NCI-H2171 (cell line): ENCODE measurements at places on chromosomes 16 and 17.
A peak's percentile ranks its signal among the peaks of the same experiment; 100 is the strongest.

DNA sequence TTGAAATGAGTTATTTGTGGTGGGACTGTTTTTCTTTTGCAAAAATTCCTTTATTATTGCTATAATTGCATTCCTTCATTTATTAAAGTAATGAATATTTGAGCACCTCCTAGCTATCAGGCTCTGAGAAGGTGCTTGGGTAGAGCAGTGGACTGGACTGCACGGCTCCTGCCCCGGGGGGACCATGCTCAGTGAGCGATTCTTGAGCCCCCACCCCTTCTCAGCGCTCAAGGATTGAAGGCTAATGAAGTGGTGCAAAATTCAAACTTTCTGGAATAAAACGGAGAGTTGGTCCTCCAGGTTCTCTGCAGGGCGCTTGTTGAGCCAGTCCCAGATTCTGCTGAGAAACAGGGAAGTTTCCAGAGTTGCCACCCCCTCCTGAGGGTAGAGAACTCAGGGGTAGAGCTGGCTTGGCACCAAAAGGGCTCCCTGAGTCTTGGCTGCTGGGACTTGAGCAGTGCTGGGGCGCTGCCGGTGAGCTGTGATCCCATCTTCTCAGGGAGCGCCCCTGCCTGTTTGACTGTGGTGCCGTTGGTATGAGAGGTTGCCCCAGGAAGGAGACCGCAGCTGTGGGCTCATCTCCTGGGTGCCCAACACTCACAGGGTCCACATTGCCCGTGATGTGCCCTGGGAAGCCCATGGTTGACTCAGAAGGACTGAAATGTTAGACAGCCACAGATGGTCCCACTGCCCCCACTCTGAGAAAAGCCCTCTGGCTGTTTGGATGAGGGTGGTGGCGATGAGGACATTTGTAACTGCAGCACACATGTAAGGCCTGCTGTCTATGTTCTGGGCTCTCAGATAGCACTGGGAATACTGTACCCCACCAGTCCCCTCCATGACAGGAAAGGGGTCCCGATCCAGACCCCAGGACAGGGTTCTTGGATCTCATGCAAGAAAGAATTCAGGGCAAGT is 20.0 kb downstream of the KSR1 start:
- DNase-seq, result no peak

- no peak for DNase-seq
These were observed 27.7 kb upstream of the CHMP6 start for GRCh38 chr17:80963812-80964543.

- no peak for DNase-seq
These were observed 17.0 kb downstream of the PRCD start for GRCh38 chr17:76556765-76557367.

GRCh38 chr16:83335076-83335475 is 472.7 kb upstream of the HSBP1 start:
- DNase-seq, result no peak

DNA sequence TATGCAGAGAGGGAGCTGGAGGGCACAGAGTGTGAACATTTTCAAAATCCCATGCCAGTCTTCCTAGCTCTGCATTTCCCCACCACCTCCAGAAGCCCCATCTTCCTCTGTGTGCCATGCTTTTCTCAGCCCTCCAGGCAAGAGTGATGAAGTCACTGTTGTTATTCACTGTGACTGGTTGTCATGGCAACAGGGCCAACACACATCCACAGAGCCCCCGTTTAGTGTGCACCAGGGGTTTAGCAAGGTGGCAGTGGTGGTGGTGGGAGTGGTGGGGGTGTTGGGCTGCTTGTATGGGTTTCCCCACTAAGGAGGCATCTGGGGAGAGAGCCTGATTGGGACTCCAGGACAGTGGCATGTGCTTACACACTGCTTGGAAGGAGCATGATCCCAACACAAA is 309.9 kb upstream of the ASIC2 start:
- DNase-seq, result no peak

GRCh38 chr17:28112606-28113005 is 70.1 kb downstream of the NLK start:
- no peak for DNase-seq

DNA sequence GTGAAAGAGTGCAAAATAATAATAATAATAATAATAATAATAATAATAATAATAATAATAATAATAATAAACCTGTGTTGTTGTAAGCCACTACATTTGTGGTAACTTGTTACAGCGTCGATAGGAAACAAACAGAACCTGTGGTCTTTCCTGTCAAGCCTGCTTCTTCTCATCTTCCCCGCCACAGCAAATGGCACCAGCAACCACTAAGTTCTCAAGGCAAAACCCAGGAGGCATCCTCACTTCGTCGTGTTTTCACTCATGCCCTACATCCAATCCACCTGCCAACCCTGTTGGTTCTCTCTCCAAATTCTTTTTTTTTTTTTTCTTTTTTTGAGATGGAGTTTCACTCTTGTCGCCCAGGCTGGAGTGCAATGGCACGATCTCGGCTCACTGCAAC is 34.2 kb downstream of the ITGAE start:
- DNase-seq, result no peak

GRCh38 chr17:80899402-80900268 is 92.0 kb upstream of the CHMP6 start:
- no peak for DNase-seq

DNA sequence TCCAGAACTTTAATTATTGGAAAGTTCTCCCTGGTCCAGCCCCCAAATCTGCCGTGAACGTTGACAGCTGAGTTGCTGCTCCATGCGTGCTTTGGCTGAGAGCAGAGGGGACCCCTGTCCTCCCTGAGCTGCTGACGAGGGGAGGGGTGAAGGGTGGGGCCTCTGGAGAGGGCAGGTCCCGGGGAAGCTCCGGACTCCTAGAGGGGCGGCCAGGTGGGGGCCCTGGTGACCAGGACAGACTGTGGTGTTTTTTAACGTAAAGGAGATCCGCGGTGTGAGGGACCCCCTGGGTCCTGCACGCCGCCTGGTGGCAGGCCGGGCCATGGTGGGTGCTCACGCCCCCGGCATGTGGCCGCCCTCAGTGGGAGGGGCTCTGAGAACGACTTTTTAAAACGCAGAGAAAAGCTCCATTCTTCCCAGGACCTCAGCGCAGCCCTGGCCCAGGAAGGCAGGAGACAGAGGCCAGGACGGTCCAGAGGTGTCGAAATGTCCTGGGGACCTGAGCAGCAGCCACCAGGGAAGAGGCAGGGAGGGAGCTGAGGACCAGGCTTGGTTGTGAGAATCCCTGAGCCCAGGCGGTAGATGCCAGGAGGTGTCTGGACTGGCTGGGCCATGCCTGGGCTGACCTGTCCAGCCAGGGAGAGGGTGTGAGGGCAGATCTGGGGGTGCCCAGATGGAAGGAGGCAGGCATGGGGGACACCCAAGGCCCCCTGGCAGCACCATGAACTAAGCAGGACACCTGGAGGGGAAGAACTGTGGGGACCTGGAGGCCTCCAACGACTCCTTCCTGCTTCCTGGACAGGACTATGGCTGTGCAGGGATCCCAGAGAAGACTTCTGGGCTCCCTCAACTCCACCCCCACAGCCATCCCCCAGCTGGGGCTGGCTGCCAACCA is at the start of gene MC1R:
TSS of gene MC1R (plus strand) at position 410 of the 895 bp plus-strand sequence. CDS start at position 807, 397 bp downstream.
- DNase-seq, result peak; percentile 42

GRCh38 chr16:85928401-85928820 is 29.4 kb downstream of the IRF8 start:
- peak; percentile 77 for DNase-seq

DNA sequence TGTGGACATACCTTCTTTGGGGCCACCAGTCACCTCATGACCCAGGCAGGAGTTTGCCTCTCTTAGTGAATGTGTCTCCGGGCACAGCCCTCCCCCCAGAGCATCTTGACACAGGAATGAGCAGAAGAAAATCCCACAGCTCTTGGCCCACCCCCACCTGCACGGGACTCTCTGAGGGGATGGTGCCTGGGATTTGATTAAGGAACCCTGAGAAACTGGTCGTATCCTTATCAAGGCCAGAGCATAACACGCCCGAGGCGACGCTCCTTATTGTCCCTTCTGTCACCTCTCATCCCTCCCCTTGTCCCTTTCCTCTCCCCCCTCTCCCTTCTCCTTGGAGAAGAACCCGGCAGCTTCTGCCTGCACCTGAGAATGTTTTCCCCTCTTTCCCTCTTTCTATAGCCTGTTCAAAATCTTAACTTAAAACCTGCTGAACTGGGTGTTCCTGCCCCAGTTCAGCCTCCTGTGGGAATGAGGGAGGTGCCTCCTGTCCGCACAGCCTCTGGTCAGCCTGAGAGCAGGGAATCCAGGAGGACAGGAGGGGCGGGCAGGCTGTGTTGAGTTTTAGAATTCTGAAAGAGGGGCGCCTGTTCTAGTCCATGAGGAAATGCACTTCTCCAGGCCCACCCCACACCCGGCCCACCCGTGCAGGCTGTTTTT is 140.7 kb upstream of the PLCG2 start:
- no peak for DNase-seq

GRCh38 chr16:84341528-84342295 is 26.6 kb upstream of the ATP2C2 start:
- no peak for DNase-seq

DNA sequence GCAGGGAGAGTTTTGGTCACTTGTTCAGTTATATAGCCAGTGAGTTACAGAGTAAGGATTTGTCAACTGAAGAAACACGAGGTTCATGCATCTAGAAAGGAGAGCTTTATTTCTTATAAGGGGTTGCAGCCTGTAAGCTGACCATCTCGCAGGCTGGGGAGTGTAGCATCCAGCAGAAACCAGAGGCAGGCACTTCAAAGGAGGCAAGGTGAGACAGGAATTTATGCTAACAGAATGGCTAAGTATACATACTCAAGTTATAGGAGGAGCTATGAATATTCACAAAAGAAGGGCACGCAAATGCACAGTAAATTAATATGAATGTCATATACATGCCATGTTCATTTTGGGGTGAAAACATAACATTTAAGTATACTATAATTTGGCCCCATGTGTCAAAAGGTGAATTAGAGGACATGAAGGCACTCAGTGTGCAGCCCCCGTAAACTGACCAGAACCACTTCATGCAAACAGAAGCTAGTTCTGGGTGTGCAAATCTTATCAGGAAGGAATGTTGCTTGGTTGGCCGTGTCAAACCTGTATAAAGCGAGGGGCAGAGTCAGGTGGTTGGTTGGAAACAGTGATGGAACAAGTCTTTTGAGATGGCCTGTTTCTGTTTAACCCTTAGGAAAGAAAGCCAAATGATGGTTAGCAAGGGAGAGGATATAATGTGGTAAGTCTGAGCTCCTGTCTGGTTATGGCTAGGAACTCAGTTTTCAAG is 97.0 kb downstream of the GRIN2A start:
- no peak for DNase-seq

GRCh38 chr17:11980813-11981212 is 16.5 kb downstream of the ZNF18 start:
- no peak for DNase-seq

GRCh38 chr16:68710211-68710610 is 26.9 kb upstream of the CDH1 start:
- no peak for DNase-seq

DNA sequence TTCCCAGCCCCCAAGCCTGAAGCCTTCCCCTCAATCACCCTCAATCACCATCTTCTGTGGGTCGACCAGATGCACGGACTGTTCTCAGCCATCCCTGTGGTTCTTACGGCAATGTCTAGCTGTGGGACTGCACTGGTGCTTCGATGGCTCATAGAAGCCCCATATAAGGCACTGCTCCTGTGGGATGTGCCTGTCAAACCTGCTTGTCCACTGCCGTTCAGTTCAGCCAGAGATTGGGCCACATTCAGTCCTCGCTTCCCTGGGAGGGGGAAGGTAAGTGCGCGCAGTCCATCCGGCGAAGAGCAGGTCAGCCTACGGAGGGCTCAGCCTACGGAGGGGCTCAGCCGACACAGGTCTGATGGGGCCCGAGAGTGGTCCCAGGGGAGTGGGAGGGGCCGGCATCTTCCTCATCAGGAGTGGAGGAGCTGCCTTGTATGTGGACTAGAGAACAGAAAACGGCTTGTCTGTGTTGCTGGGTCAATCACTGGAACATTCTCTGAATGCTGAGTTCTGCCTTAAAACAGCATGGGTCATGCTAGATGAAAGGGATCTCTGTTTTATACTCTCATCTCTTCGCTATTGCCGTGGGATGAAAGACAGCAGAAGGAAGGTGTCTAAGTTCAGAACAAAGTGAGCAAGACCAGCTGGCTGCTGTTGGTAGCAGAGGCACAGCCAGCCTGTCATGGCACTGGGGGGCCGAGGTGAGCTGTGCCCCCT is at the start of gene CARD14:
TSS of gene CARD14 (plus strand) at position 247 of the 717 bp plus-strand sequence. CDS start 11,409 bp downstream, outside the sequence.
- no peak for DNase-seq

- DNase-seq, result no peak
These were observed 355.6 kb downstream of the SEC14L1 start for GRCh38 chr17:77496401-77496801.

- DNase-seq, result no peak
These were observed 294.6 kb downstream of the TMEM114 start for GRCh38 chr16:8295513-8296237.

DNA sequence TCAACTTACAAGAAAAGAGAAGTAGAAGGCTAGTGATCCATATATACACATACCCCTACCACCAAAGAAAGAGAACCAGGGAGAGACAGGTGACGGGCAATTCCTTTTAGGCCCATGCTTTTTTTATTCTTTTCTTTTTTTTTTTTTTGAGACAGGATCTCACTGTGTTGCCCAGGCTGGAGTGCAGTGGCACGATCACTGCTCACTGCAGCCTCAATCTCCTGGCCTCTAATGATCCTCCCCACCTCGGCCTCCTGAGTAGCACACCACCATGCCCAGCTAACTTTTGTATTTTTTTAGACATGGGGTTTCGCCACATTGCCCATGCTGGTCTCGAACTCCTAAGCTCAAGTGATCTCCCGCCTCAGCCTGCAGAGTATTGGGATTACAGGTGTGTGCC is 4.8 kb downstream of the HSPB9 start:
- no peak for DNase-seq

- DNase-seq, result no peak
These were observed 92.1 kb downstream of the TTC19 start for GRCh38 chr17:16091773-16092172.

GRCh38 chr17:73621685-73622084 is 22.6 kb downstream of the SDK2 start:
- no peak for DNase-seq

GRCh38 chr17:1488826-1489270 is 3.6 kb downstream of the MYO1C start:
- DNase-seq, result no peak

DNA sequence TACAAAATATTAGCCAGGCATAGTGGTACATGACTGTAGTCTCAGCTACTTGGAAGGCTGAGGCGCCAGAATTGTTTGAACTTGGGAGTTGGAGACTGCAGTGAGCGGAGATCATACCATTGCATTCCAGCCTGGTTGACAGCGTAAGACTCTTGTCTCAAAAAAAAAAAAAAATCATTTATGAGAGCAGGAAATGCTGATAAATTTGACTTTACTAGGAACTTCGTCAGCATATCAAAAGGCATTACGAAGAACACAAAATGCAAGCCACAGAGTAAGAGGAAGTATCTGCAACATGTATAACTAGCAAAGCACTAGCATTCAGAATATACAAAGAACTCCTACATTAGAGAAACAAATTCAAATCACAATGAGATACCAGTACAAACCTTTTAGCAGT is 279.3 kb downstream of the ZFHX3 start:
- no peak for DNase-seq

DNA sequence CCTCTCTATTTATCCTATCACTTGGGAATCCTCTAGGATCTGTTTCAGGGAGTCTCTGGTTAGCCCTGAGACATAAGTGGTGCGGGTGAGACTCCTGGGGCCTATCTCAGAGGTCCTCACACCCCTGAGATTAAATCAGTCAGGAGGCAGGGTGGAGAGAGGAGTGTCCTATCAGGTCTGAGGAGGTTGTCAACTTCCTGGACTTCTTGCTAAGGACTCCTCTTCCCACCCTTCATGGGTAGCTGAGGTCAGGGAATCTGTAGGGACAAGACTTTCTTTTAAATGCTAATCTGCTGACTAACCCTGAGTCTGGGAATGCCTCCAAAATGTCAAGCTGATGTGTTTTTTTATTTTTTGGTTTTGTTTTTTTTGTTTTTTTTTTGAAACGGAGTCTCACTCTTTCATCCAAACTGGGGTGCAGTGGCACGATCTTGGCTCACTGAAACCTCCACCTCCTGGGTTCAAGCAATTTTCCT is 6.6 kb upstream of the ARMC5 start:
- no peak for DNase-seq
